Tibial nerve (tissue), 4 donors: ENCODE measurements at places on chromosomes 6 and 20. TPM values are rescaled to one million over a fixed set of nuclear protein-coding genes. Genes with fewer than 3 reads are reported as not detected.

RBM24 gene
- 3.5 TPM for total RNA-seq

DNA sequence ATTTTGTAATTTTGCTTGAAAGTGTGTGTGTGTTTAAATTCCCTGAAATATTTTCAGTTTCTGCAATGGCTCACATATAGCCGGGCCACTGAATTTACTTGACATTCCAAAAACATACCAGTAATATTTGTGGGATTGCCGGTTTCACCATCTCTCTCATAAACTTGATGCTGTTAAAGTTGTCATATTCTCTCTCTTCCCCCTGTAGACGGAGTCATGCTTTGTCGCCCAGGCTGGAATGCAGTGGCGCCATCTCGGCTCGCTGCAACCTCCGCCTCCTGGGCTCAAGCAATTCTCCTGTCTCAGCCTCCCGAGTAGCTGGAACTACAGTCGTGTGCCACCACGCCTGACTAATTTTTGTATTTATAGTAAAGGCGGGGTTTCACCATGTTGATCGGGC is 122.1 kb downstream of the TIAM2 start:
- no peak for DNase-seq

DNA sequence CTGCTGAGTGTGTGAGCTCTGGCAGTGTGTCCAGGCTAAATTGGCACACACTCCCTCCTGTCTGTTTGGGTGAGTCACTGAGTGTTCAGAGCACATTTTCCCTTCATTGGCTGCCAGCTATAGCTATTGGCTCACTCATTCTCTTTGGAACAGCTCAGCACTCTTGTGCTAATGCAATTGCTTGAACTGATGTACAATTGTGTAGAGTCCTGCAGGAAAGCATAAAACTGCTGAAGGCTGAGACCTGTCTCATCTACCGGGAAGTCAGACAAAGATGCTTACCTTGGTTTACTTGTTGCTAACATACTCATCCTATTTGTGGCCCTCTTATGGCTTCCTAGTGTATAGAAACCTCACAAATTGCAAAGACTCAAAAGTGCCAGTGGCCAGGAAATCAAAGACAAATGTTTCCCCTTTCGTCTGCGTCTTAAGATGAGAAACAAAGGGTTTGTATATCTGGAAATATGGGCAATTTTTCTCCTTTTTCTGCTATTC is 351.0 kb downstream of the BCKDHB start:
- DNase-seq: peak; percentile 66

DNA sequence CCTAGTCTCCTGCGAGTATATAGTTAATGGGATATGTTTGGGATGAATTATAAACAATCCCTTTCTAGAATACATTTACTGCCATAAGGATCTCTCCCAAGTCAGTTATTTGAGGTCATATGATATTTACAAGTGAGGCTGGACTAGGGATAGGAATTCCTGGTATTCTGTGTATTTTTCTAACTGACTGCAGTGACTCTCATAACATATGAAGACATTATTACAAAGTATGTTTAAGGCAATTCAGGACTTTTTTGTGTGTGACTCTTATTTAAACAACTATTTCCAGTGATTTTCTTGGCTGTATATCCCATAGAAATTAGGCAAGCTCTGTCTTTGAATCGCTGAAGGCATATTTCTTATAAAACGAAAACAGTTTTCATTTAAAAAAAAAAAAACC is 18.4 kb upstream of the TNFAIP3 start:
- DNase-seq: no peak

DNA sequence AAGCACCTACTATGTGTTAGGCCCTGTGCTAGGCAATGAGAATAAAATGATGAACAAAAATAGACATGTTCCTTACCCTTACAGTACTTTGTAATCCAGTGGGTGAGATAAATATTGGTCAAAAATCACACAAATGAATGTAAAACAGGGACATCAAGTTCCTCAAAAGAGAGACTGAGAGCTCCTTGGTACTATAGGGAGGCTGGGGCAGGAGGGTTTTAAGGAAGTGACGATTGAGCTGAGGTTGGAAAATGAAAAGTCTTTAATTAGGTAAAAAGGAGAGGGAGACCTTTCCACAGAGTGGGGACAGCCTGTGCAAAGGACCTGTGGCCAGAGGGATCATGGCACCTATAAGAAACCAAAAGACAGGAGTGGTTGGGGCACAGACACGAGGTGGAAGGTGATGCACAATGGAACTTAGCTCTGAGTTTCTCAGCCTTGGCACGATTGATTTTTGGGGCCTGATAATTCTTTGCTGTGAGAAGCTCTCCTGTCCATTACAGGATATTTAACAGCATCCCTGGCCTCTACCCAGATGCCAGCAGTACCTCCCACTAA is 140.3 kb downstream of the CEP57L1 start:
- DNase-seq: no peak

SLC13A3 gene
- 8.5 TPM for total RNA-seq

- no peak for DNase-seq
Measured at GRCh38 chr6:106617302-106617701, 12.0 kb downstream of the RTN4IP1 start.

- no peak for DNase-seq
Measured at GRCh38 chr6:11585426-11586016, 48.0 kb downstream of the TMEM170B start.

DNA sequence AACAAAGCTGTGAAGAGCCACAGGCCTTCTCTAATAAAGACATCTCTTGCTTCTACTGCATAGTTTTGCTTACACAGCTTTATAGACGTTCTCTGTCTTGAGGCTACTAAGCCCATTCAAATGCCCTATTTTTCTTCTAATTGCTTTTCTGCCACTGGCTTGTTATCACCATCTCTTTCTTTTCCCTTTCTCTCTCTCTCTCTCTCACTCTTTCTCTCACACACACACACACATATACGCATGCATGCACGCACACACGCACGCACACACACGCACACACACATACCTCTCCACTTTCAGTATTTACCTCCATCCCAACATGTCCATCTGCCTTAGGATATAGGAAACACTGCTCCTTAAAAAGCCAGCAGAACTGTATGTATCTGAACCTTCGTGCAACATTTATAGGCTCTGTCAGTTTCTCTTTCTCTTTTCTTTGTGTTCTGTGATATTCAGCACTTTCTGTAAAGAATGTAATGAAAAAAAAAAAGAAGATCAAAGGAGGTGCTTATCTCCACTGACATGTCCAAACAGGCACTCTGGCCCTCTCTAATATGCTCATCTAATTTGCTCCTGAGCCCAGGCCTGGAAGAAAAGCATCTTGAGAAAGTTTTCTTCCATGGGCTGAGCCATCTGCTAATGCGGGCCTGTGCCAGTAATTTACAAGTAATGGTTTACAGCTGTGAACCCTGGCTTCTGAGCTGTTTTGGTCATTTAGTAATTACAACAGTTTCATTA is 1046.7 kb upstream of the MAP3K7 start:
- no peak for DNase-seq

DNA sequence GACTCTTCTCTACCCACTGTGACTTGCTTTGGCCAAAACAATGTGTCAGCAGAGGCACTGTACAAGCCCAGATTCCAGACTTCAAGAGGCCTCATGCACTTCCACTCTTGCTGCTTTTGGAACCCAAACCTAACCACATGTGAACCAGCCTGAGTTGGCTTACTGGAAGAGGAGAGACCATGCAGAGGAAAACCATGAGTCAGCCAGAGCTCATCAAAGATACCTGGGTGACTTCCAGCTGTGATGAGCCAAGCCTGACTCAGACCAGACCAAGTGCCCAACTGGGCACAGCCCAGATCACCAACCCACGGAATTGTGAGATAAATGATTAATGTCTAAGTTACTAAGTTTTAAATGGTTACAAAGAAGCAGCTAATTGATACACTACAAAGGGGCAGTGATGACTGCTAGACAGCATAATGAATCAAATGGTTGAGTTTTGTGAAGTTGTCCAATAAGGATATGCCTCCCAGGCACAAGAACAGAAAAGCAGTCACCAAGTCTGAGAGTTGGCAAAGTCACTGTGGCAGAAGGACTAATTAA is 16.2 kb upstream of the BEND6 start:
- no peak for DNase-seq

CMTR1 gene
- total RNA-seq: 45.0 TPM

- no peak for DNase-seq
Measured at GRCh38 chr6:41268478-41268877, 18.0 kb downstream of the TREM1 start.

- no peak for DNase-seq
Measured at GRCh38 chr20:10578607-10579006, 95.2 kb downstream of the JAG1 start.

DNA sequence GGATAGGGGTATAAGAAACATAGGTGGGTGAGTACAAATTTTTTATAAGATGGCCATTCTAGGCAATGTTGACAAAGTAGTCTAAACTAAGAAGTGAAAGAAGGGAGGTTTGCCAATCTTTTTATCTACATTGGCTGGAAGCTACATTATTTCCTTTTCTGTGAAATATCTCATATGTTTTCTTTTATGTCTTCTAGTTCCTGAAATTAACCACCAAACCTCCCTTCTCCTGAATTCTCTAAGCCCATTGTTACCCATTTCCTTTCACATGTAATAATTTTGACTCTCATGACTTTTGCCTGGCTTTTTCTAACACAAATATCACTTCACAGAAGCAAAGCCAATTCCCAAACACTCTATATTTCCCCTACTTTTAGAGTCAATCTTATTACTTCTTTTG is 496.2 kb upstream of the JAG1 start:
- no peak for DNase-seq

CLVS2 gene
- total RNA-seq: under 0.01 TPM

GRCh38 chr6:51339728-51340127 is 521.1 kb downstream of the TFAP2B start:
- DNase-seq: no peak

PRDM13 gene
- not detected for total RNA-seq

GRCh38 chr6:111569951-111570350 is 35.7 kb downstream of the TRAF3IP2 start:
- DNase-seq: no peak

OXT gene
- not detected for total RNA-seq

GRCh38 chr20:57265997-57266290 is 497 bp downstream of the BMP7 start:
- DNase-seq: no peak
